MCF 10A (cell line): ENCODE measurements at places on chromosomes 5 and 9.

GRCh38 chr9:75891771-75892215 lies 1.3 kb downstream of the PCSK5 start:
- peak; percentile 10 for DNase-seq

- no peak for DNase-seq
These were observed 816.0 kb upstream of the CDH9 start for GRCh38 chr5:27854243-27854852.

GRCh38 chr5:113311301-113311700 lies 123.5 kb downstream of the TSSK1B start:
- no peak for DNase-seq

- DNase-seq, result no peak
These were observed 5.0 kb downstream of the CMYA5 start for GRCh38 chr5:79694652-79695051.

GRCh38 chr5:74556631-74557595 lies 83.6 kb downstream of the ENC1 start:
- peak; percentile 67 for DNase-seq

GRCh38 chr5:57437976-57438805 lies 44.4 kb downstream of the ACTBL2 start:
- DNase-seq, result no peak

DNA sequence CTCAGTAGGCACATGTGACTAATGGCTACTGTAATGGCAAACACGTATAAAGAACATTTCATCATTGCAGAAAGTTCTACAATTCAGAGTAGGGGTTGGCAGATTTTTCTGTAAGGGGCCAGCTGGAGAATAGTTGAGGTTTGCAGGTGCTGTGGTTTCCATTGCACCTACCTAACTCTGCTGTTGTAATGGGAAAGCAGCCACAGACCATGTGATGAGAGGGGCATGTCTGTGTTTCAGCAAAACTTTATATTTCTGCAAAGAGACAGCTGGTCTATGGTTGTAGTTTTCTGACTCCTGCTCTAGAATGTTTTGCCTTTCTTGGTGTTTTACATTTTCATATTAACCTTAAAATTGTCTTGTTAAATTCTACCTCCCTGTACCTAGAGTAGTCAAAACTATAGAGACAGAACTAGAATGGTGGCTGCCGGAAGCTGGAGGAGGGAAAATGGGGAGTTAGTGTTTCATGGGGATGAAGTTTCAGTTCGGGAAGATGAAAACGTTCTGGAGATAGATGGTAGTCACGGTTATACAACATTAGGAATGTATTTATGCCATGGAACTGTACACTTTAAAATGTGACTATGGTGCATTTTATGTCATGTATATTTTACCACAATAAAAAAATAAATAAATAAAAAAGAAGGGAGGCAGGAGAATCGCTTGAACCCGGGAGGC lies 44.3 kb downstream of the NUP214 start:
- DNase-seq, result no peak

DNA sequence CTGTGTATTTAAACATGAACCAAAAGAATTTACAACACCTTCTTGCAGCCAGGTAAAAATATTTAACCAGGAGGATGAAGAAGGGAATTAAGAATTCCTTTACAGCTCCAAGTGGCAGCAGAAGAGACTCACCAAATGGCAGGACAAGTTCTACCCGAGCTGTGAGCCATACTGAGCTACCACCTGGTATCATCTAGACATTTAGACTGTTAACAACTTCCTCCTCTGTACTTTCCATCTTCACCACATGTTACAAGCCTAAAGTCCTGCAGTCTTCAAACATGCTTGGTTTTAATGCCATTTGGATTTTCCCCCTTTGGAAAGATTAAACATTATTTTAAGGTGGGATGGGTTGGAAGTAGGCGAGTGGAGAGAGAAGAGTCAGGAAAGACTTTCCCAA lies 190.2 kb downstream of the TRPM6 start:
- no peak for DNase-seq

DNA sequence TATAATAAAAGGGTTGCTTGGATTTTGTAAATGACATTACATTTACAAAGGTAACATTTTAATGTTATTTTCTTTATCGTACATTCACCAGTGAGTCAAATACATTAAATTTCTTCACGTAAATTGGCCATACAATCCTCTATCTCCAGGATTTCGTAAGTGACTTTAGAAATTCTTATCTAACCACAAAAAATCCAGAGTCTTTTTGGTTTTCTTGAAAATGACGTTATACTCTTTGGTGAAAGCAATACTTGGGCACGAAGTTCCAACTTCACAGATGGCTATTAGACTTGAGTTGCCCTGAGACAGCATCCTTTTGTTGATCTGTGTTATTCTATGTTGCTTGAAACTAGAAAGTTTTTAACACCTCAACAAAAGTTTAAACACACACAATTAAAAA lies 87.4 kb upstream of the CDH10 start:
- peak; percentile 6 for DNase-seq

GRCh38 chr9:18071651-18072060 lies 402.3 kb upstream of the ADAMTSL1 start:
- peak; percentile 23 for DNase-seq

DNA sequence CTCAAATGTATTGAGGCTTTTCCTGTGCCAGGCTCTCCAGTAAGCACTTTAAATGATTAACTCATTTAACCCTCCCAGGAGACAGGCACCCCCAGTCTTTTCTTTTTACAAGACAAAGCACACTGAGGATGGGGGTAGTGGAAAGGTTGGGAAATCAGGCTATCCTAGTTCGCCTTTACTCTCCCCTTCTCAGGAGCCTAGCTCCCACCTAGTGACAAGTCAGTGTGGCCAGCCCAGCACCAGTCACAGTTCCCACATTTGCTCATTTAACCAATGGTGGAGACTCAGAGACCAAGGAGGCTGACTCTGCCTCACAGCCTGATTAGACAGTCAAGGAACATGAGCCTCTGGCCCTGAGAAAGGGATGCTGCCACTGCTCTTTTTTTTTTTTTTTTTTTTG lies 3.5 kb downstream of the ALDH7A1 start:
- no peak for DNase-seq

DNA sequence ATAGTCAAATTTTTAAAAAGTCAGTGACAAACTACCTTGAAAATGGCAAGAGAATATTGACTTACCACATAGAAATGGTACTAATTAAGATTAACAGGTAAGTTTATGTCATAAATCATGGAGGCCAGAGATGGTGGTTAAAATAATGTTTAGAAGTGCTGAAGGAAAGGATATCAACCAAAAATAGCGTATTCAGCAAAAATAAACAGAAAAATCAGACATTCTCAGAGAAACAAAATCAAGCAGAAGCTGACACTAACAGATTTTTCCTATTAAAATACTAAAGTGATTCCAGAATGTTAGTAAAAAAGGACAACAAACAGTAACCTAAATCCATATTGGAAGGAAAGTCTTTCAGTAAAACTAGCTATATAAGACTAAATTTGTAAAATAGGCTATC lies 959.9 kb upstream of the CDH10 start:
- no peak for DNase-seq

GRCh38 chr9:18909140-18910018 lies 123.6 kb downstream of the SAXO1 start:
- DNase-seq, result no peak

DNA sequence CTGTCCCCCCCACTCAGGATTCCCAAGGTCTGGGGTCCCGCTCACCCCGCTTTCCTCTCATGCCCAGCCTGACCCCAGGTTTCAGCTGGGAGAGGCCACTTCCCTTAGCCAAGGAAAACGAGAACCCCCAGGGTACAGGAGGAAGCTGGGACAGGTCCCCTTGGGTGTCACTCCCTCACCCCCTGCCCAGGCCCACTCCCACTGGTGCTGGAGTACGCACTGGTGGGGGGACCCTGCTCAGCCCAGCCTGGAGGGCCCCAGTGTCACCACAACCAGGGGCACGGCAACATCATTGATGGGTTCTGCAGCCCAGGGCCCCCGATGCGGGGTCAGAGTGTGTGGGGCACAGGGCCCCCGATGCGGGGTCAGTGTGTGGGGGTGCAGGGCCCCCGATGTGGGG lies 145.0 kb upstream of the CDKN2B start:
- no peak for DNase-seq

- DNase-seq, result no peak
These were observed 94.3 kb upstream of the IL7R start for GRCh38 chr5:35762368-35762767.

DNA sequence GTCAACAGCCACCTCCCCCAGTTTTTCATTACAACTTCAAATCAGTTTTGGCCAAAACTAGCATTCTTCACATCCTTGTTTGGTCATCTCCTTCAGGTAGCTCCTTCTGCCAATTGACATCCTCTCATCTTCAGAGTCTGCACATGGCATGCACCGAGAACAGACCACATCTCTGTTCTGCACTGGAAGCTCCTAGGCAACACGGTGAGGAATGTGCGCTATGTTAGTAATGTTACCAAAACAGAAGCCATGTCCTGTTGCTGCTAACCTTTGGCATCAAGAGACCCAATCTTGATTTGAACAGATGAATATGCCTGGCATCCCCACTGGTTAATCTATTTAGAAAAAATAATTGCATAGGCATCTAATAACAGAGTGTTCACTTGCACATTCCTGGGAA lies 5.1 kb upstream of the HK3 start:
- DNase-seq, result no peak

- no peak for DNase-seq
These were observed 15.4 kb downstream of the MEGF10 start for GRCh38 chr5:127306036-127306435.

DNA sequence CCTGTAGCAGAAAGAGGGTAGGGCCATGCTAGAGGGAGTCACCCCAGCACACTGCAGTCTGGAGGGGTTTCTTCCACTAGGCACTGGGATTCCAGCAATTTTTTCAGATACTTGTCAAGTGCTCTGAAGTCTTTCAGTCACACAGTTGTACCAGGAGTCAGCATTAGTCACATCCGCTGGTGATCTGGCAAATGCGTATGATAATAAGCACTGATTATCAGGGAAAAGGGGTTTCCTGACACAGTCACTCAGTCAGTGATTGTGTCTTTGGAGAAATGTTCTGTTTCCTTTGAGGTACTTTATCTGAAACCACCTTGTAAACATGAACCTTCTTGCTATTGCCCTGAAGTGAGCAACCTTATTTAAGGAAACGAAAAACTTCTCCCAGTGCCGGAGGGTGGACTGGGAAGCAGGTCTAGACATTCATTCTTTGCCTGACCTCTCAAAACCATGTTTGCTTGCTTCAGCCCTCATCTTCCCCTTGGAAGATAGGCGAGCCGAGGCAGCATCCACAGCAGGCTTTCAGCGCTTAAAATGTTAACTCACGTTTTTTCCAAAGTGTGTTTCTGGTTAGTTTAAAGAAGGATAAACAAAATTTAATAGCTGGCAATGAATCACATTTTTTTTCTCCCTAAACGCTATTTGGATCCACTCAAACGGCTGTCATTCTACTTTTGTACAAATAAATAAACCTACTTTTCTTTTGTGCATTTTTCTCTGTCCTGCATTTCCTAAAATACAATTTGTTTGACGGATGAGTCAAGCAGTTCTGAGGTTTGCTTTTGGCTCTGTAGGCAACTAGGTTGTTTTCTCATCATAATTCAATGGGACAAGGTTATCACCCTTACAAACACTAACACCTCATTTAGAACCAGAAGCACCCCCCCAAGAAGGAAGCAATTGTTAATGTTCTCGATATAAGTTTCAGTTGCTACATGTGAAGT lies 77.7 kb downstream of the FOXD1 start:
- DNase-seq, result peak; percentile 86

DNA sequence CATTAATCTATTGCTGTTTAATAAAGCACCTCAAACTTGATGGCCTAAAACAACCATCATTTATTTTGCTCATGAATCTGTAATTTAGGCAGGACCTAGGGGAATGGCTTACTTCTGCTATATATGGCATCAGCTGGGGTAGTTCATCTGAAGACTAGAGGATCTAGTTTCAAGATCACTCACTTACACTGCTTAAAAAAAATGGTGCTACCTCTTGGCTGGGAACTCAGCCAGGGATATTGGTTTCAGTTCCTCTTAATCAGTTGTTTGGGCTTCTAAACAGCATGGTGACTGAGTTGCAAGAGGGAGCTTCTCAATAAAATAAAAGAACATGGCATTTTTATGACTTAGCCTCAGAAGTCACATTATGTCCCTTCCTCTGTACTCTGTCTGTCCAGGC lies 142.0 kb downstream of the FAM114A2 start:
- peak; percentile 67 for DNase-seq

GRCh38 chr5:173616577-173617118 lies at the start of gene BOD1:
TSS of gene BOD1 (minus strand) at chr5:173616650. CDS start at chr5:173616436, 214 bp downstream.
- DNase-seq, result peak; percentile 100

DNA sequence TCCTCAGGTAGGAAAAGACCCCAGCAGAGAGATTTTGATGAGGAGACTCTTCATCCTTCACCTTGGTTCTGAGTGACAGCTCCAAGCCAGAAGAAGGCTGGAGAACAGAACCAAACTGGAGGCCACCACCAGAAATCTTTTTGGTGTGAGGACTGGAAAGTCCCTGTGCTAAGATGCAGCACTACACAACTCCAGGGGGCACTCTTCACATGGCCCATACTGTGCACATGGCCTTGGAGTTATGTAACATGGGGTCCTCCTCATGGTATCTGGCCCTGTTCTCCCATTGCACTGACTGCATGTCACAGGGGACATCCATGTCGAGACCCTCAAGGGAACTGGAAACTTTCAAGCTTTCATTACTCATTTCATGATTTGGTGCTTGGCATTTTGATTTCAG lies 17.3 kb upstream of the STX17 start:
- DNase-seq, result no peak

- no peak for DNase-seq
These were observed 23.5 kb upstream of the EIF4EBP3 start for GRCh38 chr5:140524003-140524402.

DNA sequence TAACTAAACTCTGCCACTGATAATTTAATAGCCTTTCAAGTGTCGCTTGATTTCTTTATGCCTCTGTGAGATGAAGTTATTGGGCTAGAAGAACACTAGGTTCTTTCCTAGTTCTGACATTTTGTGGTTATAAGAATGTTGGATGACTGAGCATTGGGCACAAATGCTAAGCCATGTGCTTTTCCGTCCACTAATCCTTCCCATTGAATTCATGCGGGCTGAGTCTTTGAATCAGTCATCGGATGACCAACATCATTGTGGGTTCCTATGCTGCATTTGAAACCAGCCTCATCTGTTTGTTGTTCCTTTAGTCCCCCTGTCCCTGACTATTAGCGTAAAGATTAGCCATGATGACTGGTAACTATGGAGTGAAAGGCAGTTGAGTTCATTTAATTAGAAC lies 58.5 kb downstream of the ALDH1A1 start:
- DNase-seq, result no peak

DNA sequence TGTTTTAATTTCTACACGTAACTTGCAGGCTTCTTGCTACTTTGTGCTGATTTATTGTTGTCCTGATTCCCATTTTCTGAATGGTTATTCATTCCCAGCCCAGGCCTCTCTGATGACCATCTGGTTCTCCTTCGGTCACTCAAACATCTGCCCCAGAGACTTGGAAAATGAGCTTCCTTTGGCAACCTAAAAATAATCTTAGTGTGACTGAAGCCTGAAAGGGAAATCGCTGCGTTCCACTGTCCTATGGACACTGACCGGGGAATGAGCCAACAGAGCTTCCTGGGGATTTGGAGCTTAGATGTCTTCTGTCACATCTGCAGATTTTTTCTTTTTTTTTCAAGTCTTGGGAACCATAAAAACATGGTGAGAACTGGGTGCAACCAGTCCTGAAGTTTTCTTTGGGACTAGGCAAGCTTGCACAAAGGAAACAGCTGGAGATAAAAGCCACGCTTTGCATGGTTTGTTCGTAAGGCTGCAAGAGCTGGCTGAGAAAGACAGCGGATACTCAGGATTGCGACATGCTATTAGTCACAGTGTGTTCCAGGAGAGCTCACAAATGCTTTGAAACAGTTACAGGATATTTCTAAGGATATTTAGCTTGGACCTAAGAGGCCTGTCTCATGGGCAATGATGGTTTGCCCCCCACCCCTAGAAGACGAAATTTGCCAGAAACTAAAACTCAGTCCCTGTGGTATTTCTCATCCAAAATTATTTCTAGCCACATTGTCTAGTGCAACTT lies 146.2 kb downstream of the GOLPH3 start:
- DNase-seq, result peak; percentile 98
